Left renal cortex interstitium (tissue), 4 donors: ENCODE measurements at places on chromosomes 4 and X. TPM values are rescaled to one million over a fixed set of nuclear protein-coding genes. Genes with fewer than 3 reads are reported as not detected.

The NAA11 gene
- not detected for polyA plus RNA-seq

- DNase-seq, result no peak
These were observed 21.6 kb upstream of the STIM2 start for GRCh38 chr4:26839016-26839415.

The HPGD gene
- polyA plus RNA-seq, result 88.5 TPM

- no peak for DNase-seq
These were observed 159.8 kb downstream of the SLC4A4 start for GRCh38 chr4:71498625-71499024.

GRCh38 chr4:54730581-54730980 lies 72.8 kb downstream of the KIT start:
- no peak for DNase-seq

- no peak for DNase-seq
These were observed 13.1 kb downstream of the ATP2B3 start for GRCh38 chrX:153530411-153531129.

GRCh38 chr4:122674371-122674770 lies 53.5 kb upstream of the IL21 start:
- no peak for DNase-seq

The ARHGEF6 gene
- 15.8 TPM for polyA plus RNA-seq

The NAT8L gene
- 7.1 TPM for polyA plus RNA-seq

- no peak for DNase-seq
These were observed 200.6 kb downstream of the MAPK10 start for GRCh38 chr4:86159216-86159615.

GRCh38 chr4:70399319-70399718 lies 1.6 kb downstream of the OPRPN start:
- no peak for DNase-seq

The LUZP4 gene
- polyA plus RNA-seq, result not detected

DNA sequence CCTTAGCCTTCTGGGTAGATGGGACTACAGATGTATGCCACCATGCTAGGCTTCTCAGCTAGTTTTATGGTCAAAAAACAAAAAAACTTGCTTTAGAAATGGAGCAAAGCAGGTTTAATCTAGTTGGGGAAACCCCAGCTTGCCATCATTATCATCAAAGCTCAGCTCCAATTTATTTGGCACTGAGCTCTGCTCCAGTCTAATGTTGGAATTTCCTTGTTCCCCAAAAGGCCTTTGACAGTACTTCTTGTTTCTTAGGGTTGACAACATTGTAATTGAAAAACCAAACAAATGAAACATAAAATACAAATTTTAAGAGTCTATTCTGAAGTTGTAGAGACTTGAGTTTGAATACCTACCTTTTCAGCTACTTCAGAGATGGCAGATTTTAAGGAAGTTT lies 48.0 kb downstream of the MRPL1 start:
- DNase-seq, result no peak

The TLL1 gene
- 2.0 TPM for polyA plus RNA-seq

DNA sequence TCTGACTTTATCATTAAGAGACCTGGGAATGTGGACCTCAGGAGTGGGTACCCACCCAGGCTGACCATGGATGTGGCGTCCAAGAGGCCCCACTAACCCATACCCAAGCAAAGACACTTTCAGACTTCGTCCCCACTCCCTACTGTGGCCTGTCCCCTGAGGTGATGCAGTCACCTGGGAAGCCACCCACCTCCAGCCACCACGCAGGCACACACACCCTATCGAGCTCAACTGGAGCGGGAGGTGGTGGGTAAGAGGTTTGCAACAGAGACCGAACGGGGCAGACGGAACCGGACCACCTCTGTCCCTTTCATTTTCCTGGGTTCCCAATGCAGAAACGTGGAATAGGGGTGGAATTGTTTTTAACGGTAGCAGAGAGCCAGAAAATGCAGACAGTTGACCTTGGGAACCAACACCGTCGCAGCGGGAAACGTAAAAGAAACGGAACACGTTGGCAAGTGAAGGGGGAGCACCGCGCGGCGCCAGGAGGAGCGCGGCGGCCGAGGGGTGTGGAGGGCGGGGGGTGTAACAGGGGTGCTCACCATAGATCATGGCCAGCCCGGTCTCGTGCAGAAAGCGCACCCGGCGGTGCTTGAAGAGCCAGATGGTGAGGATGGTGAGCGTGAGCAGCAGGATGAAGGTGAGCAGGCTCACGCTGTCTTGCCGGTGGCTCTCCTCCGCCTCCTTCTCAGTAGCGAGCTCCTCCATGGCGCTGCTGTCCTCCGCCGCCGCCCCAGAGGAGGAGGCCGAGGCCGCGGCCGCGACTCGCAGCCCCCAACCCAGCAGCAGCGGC lies 559 bp downstream of the SLC9A7 start:
- DNase-seq, result no peak

- no peak for DNase-seq
These were observed 99.8 kb upstream of the CASK start for GRCh38 chrX:42023122-42023521.

The JAKMIP1 gene
- polyA plus RNA-seq, result 0.21 TPM

The PABPC4L gene
- polyA plus RNA-seq, result 9.1 TPM
